Activated CD4-positive, alpha-beta T cell treated with anti-CD3 and anti-CD28 coated beads, Interleukin-2, amount 50 U/mL, for 24 hours (primary cell): ENCODE measurements at places on chromosomes 5 and 9.

- DNase-seq: no peak
Measured at GRCh38 chr5:76166886-76167576, 83.8 kb downstream of the SV2C start.

DNA sequence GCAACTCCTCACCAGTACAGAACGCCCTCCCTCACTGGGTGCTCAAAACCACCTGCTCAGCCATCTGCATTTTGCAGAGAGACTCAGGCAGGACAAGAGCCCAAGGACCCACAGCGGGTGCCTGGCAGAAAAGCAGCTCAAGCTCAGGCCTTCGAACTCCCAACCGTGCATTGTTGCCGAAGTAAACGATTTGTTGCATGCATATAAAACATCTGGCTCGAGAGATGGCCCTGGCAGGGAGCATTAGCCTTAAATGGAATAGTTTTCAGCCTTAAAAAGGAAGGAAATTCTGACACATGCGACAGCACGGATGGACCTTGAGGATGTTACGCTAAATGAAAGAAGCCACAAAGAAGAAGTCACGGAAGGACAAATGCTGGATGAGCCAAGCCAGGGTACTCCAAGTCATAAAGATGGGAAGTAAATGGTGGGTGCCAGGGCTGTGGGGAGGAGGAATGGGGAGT is 160.4 kb upstream of the PHYKPL start:
- no peak for DNase-seq

- DNase-seq: no peak
Measured at GRCh38 chr9:87599901-87600610, 102.4 kb downstream of the DAPK1 start.

DNA sequence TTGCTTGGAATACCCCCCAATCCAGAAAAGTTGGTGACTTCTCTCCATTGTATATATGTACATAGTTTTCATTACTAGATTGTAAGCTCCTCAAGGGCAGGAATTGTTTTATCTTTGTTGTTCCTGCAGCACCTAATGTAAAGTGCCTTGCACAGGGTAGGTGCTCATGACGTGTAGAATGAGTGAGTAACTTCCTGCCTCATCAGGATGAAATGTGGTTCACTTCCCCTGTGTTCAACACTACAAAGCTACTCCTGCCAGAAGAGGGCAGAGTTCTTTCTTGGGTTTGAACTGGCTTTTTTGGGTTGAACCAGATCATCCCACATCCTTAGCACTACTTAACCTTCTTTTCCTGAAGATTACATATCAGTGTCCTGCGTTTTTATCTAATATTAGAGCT is 23.9 kb downstream of the GTF3C4 start:
- no peak for DNase-seq

- no peak for DNase-seq
Measured at GRCh38 chr5:166961913-166962312, 1329.5 kb upstream of the WWC1 start.

- no peak for DNase-seq
Measured at GRCh38 chr5:75526070-75526469, 14.4 kb downstream of the POLK start.

DNA sequence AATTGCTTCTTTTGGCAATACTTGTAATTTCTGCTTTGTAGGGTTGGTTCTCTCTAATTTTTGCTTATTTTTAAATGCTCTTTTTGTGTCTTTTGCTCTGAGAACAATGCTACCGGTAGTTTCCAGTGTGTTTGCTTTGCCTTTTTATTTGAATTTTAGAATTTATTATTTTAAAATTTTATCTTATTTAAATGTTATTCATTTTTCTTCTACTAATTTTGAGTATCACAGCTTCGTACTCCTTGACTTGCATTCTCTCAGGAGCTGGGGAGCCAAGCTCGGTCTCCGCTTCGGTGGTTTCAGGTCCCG is 45.9 kb downstream of the ANXA2R start:
- no peak for DNase-seq

- DNase-seq: no peak
Measured at GRCh38 chr9:91214086-91214485, 147.6 kb downstream of the AUH start.

DNA sequence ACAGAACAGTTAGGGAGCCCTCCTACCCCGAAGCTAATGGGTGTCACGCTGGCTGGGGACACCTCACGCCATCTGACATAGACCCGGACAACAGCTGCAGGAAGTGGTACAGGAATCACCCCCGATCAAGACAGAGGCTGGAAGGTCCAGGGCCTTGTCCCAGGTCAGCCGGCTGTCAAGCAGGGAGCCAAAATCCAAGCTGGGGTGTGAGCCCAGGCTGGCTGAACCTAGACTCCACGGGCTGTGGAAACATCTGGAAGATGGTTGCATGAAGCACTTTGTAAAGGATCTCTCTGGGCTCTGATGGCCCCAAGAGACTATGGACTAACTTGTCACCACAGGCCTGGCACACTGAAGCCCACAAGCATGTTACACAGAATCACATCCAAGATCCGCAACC is 68.9 kb upstream of the STXBP1 start:
- DNase-seq: no peak

DNA sequence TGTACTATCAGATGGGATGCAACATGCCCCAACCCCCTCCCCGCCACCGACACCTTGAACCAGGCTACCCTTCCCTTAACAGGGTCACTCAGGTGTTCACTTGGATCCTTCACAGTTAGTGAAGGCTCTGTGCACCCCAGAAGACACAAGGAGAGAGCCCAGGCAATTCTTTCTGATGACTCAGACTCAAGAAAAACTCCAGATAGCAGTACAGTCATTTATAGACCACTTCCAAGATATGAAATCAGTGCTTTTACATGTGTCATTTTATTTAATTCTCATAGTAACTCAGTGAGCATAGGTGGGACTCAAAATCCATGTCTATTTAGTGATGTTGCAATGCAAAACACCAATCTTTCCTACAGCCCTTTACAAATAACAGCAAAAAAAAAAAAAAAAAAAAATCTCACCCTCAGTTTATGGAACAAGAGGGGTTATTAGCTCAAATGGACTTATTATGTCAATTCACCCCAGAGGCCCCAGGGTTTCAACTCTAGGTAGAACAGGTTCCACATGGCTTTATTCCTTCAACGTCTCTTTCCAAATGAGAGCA is 71.9 kb downstream of the FOXD1 start:
- no peak for DNase-seq

DNA sequence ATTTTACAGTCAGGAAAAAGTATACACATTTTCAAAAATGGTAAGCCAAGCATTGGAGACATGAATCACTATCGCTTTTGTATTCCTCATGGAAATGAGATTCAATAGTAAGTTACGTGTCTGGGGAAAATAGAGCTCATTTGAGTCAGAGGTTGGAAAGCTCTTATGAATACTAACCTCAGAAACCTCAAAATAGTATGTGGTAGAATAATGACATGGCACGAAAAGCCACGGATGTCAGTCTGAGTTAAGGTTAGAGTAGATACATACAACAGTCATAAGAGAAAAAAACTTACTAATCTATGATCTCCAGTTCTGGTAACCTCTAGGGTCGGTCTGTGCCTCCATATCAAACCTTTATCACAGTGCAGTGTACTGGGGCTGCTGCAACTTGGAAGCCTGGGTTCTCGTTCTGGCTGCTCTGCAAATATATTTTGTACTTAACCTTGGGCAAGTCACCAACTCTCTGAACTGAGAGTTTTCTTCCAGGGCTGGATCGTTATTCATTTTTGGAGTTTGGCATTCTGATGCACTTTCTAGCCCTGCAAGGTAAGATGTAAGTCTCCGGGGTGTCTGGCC is 31.8 kb downstream of the MAP1B start:
- no peak for DNase-seq

DNA sequence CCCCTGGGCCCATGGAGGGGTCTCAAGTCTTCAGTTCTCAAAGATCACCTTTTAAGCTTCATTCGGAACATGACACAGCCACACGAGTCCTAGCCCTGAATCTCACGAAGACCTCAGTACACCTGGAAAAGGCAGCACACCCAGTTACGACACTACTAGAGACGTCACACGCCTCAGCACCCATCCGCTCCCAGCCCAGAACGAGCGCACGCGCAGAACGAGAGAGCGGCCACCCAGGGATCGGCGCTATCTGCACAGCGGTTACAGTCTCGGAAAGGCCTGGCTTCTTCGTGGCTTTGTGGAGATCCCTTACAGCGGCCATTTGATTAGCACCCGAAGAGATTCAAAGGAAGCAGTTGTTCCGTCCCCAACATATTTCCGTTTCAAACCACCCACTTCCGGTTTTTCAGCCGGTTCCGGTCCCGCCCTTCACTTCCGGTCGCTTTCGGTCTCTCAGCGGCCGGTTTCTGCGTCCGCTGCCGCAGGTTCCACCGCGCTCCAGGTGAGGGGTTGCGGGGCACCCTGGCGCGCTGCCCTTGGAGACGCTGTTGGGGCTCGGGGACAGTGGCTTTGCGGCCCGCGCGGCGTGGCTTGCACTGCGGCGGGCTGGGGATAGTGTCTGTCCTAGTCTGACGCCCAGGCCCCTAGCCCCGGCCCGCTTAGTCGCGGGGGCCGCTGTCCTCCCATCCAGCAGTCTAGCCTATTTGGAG is at the start of gene UBLCP1:
Gene UBLCP1 (plus strand): TSS at position 432 of the 710 bp plus-strand sequence. CDS start 5,626 bp downstream, outside the sequence.
- DNase-seq: peak; percentile 81

DNA sequence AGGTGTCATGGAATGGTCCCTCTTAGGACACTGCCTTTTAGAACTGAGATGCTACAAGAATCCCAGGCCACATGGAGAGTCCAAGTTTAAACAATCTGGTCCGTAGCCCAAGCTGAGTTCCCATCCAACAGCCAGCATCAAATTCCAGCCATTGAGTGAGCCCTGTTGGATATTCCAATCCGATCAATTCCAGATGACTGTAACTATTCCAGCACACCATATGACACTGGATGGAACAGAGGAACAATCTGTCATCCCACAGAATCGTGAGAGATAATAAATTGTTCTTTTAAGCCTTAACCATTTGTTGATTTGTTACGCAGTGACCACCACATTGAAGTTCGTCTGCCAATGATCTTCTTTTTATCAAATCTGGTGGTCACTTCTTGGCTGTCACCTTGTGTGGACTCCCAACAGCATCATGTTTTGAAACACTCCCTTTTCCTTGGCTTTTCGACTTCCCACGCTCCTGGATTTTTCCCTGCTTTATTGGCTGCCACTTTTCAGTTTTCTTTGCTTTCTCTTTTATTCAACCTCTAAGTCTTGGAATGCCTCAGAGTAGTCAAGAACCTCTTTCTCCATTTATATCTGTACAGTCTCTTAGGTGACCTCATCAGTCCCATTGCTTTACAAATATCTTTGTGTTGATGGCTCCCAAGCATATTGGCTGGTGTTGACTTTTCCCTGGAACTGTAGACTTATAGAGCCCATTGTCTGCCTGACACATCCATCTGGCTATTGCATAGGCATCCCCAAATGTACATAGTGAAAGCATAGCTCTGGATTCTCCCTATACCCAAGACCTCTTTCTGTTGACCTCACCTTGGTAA is 46.1 kb downstream of the TNFSF15 start:
- no peak for DNase-seq

DNA sequence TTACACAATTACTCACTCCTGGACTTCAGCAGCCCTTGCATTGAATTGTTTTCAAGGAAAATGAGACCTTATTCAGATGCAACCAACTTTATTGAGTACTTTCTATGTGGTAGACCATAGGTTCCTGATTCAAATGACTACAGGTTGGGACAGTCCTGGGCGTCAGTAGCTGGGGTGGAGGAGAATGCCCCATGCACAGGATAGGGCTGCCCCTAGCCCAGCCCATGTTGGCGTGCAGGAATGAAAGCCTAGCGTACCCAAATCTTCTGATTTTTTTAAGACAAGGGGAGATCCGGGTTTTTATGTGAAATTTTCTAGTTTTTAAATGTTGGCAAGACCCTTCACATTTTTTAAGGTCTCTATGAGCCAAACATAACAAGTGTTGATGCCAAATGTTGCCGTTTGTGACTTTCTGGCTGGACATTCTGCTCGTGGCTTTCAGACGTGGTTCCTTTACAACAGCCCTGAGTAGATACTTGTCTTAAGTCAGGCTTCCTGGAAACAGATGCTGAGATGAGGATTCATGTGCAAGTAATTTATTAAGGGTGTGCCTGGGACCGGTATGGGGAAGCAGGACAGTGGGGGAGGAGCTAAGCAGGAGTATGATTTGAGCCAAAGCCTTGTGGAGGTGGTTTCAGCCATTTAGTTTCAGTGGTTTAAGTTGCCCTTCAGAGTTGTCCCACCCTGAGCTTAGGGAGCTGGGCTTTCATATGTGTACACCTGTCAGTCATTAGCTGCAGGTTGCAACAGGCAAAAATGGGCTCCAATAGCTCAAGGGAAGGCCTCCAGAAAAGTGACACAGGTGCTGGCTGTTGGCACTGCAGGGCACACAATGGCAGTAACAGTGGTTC is 154.1 kb downstream of the NTRK2 start:
- no peak for DNase-seq

DNA sequence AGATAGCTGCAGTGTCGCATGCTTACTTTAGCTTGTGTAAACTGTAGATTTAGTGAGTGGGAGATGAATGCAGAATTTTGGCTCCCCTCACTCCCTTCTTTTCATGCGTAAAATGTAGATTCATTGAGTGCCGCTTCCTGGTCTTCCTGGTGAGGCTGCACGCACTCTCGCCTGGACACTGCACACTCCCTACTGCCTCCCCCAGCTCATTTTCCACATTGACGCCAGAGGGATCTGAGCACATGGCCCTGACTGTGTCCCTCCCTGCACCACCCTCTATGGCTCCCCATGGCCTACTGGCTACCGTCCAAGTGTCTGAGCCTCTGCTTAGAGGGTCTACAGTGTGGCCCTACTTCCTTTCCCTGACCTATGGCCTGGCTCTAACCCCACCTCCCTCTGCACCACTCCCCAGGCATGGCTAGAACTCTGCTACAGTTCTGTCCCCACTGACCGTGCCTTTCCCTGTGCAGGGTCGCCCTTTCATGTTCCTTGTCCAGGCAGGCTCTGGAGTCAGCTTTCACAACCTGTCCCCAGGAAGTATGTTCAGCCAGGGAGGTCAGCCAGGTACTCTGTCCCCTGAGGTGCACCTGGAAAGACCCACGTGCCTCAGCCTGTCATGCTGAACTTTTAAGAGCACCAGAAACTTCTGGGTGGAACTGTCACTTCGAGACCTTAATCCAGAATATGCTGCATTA is 160.6 kb downstream of the COL23A1 start:
- DNase-seq: no peak

GRCh38 chr5:56594792-56595191 is 220.6 kb upstream of the MAP3K1 start:
- no peak for DNase-seq

GRCh38 chr5:149831492-149831891 is 101.4 kb downstream of the PPARGC1B start:
- DNase-seq: peak; percentile 41

DNA sequence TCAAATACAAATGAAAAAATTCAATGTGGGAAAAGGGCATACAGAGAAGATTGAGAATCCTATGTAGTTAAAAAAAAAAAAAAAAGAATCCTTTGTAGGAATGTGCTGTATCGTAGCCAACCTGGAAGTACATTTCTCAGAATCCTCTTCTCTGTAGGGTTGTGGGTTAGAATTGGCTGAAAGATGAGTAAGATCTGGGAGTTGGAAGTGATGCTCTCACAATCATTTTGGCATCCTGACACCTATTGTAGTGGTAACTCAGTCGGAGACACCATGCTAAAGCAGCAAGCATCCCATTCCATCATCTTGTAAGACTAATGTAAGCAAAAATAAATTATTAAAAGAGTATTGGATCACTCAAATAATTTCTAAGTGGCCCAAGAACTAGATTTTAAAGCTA is 30.6 kb downstream of the MRPL22 start:
- no peak for DNase-seq
